ENCODE measurements at places on chromosomes 7 and 10. TPM values are rescaled to one million over a fixed set of nuclear protein-coding genes. Genes with fewer than 3 reads are reported as not detected.

Gene EIF3B
- 132 TPM for total RNA-seq

Gene NANOS1
- 9.1 TPM for total RNA-seq

Gene MORN4
- 13.3 TPM for total RNA-seq

Gene SORBS1
- total RNA-seq: 1.7 TPM

Gene DLG5
- 69.8 TPM for total RNA-seq

Gene PHKG1
- total RNA-seq: 0.99 TPM

Gene UPK3B
- total RNA-seq: 1.5 TPM

Gene VIPR2
- 0.19 TPM for total RNA-seq

Gene FIGNL1
- 7.6 TPM for total RNA-seq

Gene GIMAP4
- total RNA-seq: not detected

- no peaks in the 10 kb centered on the region for H3K27me3 ChIP-seq
- H3K36me3 ChIP-seq: peaks cover 18% of the 10 kb centered on the region
Observed at GRCh38 chr7:129299889-129300288, 75.1 kb downstream of the AHCYL2 start.

DNA sequence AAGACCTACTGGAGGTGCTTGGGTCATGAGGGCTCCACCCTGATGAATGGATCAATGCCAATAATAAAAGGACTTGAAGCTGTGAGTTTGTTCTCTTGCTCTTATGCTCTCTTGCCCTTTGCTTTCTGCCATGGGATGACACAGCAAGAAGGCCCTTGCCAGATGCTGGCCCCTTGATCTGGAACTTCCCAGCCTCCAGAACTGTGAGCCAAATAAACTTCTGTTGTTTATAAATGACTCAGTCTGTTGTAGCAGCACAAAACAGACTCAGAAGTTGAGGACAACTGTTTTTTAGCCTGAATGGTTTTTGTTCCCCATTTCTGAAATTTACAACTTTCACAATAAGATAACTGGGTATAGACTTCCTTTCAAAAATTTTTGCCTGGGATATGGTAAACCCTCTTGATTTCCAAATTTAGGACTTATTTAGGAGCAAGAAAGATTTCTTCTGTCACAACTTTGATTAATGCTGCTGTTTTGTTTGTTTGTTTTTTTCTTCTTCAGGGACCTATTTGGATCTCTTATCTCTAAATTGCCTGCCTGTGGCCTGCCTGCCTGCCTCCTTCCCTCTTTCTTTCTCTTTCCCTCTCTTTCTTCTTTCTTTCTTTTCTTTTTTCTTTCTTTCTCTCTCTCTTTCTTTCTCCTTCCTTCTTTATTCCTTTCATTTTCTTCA, 12.1 kb downstream of the ENTPD1 start:
- no peaks in the 10 kb centered on the region for H3K36me3 ChIP-seq
- DNase-seq: no peak
- H3K27ac ChIP-seq: no peak overlapping the region

DNA sequence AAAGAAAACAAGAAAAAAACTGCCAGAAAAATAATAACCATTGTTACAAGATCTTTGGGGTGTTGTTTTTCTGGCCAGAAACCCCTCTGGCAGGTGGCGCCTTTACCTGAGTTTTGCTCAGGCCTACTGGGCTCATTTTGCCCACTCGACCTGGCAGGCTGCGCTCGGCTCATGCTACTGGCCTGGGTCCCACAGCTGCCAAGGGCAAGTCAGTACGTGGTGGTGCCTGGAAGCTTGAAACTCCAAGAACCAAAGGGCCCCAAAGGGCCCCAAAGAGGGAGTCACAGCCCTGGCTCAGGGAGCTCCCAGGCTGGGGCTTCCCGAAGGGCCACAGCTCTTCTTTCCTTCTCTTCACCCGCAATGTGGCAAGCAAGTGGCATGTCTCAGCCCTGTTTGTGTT, 42.7 kb downstream of the CACUL1 start:
- peaks cover 10% of the 10 kb centered on the region for H3K36me3 ChIP-seq
- no peak overlapping the region for H3K27ac ChIP-seq
- H3K27me3 ChIP-seq: no peaks in the 10 kb centered on the region
- no peaks in the 10 kb centered on the region for H3K4me1 ChIP-seq
- H3K4me3 ChIP-seq: no peak overlapping the region

DNA sequence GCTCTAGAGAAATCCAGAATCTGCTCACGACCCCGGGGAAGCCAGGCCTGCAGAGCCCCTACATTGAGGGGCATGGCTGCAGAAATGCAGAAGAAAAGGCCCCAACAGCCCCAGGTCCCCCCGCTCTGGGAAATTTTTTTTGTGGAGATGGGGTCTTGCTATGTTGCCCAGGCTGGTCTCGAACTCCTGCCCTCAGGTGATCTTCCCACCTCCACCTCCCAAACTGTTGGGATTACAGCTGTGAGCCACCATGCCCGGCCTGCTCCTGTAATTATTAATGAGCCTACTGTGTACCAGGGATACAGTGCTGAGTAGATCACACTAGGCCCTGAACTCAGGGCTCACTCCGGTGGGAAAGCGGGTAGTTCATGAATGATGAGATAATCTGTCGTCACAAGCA, 29.9 kb downstream of the TNRC18 start:
- peak overlapping the region; percentile 19 for H3K27ac ChIP-seq
- no peak overlapping the region for H3K4me3 ChIP-seq
- no peak for DNase-seq
- H3K27me3 ChIP-seq: no peaks in the 10 kb centered on the region
- peaks cover 5% of the 10 kb centered on the region for H3K4me1 ChIP-seq

DNA sequence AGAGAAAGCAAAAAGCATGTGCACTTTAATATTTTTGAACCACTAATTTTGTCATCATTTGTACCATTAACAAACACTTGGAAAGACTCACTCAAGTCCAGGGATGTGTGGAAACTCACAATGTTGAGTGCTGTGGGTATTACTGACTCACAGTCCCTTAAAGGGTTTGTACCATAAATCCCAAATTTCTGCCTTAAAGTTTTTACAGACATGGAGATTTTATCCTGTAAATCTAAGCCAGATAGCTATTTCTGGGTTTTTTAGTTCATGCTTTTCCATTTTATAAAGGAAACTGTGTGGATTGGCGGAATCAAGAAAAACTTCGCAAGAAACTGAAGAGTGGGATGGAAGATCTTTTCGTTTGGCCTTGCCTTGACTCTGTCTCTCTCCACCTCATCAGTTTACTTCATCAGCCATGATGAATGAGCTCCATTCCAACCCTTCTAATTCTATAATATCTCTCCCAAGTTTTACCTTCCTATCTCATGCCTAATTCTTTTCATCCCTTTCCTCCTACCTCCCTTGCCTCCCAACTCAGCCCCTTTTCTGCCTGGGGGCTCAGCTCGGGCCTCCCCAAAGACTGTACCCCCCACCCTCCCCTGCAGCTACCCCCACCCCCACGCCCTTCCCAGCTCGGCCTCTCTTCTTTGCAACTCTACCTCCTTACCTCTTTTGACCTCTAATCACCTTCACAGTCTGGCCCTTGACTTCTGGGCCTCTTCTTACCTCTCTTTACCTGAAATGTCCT, 218.5 kb upstream of the MKLN1 start:
- H3K4me3 ChIP-seq: peak overlapping the region; percentile 100
- DNase-seq: no peak
- no peaks in the 10 kb centered on the region for H3K36me3 ChIP-seq
- H3K4me1 ChIP-seq: peaks cover 46% of the 10 kb centered on the region

DNA sequence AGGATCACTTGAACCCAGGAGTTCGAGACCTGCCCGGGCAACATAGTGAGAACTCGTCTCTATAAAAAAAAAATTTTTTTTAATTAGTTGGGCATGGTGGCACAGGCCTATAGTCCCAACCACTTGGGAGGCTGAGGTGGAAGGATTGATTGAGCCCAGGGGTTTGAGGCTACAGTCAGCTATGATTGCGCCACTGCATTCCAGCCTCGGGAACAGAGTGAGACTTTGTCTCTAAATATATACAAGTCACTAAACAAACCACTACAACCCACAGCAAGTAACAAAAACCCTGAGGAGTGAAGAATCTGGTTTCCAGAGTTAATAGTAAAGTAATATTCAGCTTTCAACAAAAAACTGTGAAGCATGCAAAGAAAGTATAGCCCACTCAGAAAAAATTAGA, 32.7 kb upstream of the HHEX start:
- peaks cover 14% of the 10 kb centered on the region for H3K36me3 ChIP-seq
- no peak overlapping the region for H3K27ac ChIP-seq
- H3K4me1 ChIP-seq: no peaks in the 10 kb centered on the region

- peak overlapping the region; percentile 62 for H3K27ac ChIP-seq
- no peak for DNase-seq
- H3K36me3 ChIP-seq: no peaks in the 10 kb centered on the region
Observed at GRCh38 chr7:137687556-137688265, 159.1 kb downstream of the DGKI start.

- H3K27me3 ChIP-seq: no peaks in the 10 kb centered on the region
- DNase-seq: no peak
- H3K4me1 ChIP-seq: peaks cover 22% of the 10 kb centered on the region
- no peak overlapping the region for H3K27ac ChIP-seq
Observed at GRCh38 chr7:1920266-1920681, 250.2 kb downstream of the ELFN1 start.

DNA sequence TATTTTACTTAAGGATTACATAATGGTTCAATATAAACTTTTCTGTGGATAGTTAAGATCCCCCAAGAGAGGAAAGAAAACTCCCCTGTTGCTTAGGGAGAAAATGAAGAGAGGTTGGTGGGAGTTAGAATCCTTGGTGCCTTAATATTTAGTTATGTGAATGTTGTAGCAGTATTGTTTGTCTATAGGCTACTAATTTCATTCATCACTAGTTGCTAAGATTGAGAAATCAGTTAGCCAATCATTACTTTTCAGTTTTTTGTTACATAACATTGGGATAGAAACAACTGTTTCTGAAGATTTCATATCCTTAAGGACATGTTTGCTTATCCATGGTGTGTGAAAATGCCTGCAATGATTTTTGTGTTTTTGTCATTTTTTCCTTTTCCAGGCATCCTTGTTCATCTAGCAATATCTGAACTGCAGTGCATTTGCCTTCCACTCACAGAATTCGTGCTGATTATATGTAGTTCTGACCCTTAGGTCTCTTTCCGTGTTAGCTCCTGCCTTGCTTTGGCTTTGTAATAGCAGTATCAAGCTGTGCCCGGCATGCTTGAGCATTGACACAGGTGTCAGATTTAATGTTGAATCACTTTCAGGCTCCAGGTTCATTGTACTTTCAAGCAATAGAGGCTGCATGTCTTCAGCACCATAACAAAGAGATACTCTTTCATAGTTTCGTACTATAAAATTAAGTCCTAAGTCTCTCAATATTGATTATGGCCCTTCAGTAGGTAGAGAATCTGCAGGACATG, 85.0 kb downstream of the PODXL start:
- peak overlapping the region; percentile 82 for H3K27ac ChIP-seq
- H3K4me3 ChIP-seq: no peak overlapping the region
- H3K4me1 ChIP-seq: peaks cover 33% of the 10 kb centered on the region
- peaks cover 38% of the 10 kb centered on the region for H3K36me3 ChIP-seq

GRCh38 chr10:59135275-59135674, 41.2 kb upstream of the PHYHIPL start:
- DNase-seq: no peak
- no peak overlapping the region for H3K4me3 ChIP-seq
- no peak overlapping the region for H3K27ac ChIP-seq
- H3K4me1 ChIP-seq: no peaks in the 10 kb centered on the region
- H3K36me3 ChIP-seq: no peaks in the 10 kb centered on the region

DNA sequence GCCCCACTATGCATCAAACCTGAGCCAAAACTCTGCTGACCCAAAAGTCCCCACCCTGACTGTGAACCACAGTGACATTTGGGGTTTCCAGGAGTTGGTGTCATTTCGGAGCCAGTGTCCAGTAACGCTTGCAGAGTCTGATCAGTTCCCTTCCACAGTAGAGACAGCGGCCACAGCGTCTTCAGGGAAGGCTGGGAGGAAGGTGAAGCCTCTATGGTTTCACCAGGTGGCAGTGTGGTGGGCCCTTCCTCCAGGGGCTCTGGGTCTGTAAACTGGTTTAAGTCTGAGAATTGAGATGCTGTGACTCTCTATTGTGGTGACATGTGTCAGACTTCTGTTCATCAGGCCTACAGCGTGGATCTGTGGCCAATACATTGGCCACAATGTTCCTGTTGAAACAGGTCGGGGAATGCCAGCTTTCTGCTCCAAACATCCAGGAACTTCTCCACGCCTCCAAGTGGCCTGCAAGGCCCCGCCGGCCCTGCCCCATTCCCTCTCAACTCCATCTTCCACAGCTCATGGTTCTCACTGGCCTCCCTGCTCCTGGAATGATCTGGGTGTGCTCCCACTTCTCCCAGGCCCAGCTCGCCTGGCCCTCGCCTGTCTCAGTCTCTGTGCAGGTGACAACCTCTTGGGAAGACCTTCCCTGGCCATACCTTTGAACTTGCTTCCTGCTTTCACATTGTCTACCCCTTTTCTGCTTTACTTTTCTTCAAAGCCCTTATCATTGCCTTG, 124.5 kb upstream of the FAM20C start:
- no peak overlapping the region for H3K4me3 ChIP-seq
- no peak overlapping the region for H3K27ac ChIP-seq
- H3K27me3 ChIP-seq: no peaks in the 10 kb centered on the region

DNA sequence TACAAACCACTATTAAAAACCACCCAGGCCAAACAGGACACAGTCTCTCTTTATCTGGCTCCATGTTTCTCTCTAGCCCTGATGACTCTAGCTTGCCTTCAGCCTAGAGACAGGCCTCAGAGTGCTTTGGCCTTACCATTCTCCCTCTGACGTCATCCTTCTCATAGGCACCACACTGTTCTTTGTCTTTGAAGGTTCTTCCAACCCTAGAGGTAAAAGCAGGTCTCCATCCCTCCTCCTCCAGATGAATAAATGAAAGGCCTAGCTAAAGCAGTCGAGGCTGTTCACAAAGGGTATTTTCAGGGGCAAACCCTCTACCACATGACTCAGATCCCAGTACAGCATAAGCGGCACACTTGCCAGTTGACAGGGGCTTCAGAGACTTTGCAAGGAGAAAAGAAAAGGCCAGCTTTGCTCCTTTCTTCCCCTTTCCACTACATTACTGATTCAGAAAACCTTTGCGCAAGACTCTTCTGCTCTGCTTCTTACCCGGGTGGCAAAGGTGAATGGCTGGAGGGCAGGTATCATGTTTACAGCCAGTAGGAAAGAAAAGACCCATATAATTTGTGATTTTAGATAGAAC, 14.8 kb downstream of the NFE2L3 start:
- no peaks in the 10 kb centered on the region for H3K36me3 ChIP-seq
- no peaks in the 10 kb centered on the region for H3K4me1 ChIP-seq
- no peak overlapping the region for H3K4me3 ChIP-seq
- H3K27ac ChIP-seq: no peak overlapping the region
- no peak for DNase-seq
- H3K27me3 ChIP-seq: no peaks in the 10 kb centered on the region
